ENCODE measurements at places on chromosomes 5 and 9. TPM values are rescaled to one million over a fixed set of nuclear protein-coding genes. Genes with fewer than 3 reads are reported as not detected.

GRCh38 chr5:120684213-120684612 lies 220.1 kb downstream of the PRR16 start:
- no peaks in the 10 kb centered on the region for H3K27me3 ChIP-seq
- no peaks in the 10 kb centered on the region for H3K36me3 ChIP-seq
- H3K27ac ChIP-seq, result no peak overlapping the region
- H3K4me3 ChIP-seq, result no peak overlapping the region
- DNase-seq, result peak; percentile 21

DNA sequence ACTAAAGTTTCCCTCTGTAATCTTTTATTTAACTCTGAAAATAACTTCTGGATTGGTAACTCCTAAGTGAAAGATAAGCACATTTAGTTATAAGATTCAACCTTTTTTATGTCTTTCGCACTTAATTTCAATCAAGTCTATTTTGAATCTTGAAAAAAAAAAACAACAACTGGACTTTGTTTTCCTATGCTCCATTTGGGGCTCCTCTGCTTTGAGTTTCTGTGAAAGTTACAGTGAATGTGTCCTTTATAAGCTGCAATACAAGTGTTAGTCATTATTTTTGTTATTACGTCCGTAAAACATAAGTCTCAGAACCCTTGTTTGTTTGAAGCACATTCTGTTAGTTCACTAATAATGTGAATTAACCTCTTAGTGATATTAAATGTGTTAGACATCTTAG lies 276.8 kb downstream of the ADAMTS6 start:
- peaks cover 35% of the 10 kb centered on the region for H3K4me1 ChIP-seq
- peaks cover 7% of the 10 kb centered on the region for H3K36me3 ChIP-seq
- H3K27ac ChIP-seq, result peak overlapping the region; percentile 99
- H3K4me3 ChIP-seq, result no peak overlapping the region
- no peak for DNase-seq
- no peaks in the 10 kb centered on the region for H3K27me3 ChIP-seq

- no peak overlapping the region for H3K4me3 ChIP-seq
- no peaks in the 10 kb centered on the region for H3K4me1 ChIP-seq
- no peak for DNase-seq
- H3K27me3 ChIP-seq, result no peaks in the 10 kb centered on the region
Measured at GRCh38 chr5:136674178-136674577, 308.8 kb upstream of the TRPC7 start.

DNA sequence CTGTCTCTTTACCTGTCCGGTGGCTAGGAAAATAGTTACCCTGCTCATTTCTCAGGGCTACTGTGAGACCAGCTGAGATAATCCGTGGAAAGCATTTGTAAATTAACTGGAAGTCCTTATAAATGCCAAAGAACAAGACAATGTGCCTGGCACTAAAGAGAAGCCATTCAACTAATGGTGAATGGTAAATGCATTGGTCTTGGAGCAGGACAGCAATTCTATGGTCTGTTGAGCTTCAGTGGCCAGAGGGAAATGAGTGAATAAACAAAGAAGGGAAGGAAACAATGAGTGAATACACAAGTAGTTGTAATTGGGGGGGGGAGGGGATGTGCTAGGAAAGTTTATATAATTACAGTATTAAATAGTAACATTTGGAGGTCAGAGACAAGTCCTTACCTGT lies 353.6 kb downstream of the SEMA5A start:
- H3K4me3 ChIP-seq, result no peak overlapping the region
- H3K27me3 ChIP-seq, result no peaks in the 10 kb centered on the region
- H3K36me3 ChIP-seq, result no peaks in the 10 kb centered on the region
- peaks cover 40% of the 10 kb centered on the region for H3K4me1 ChIP-seq

The DELE1 gene
- 37.6 TPM for total RNA-seq

The PDLIM4 gene
- 56.6 TPM for total RNA-seq

The ARSI gene
- 23.0 TPM for total RNA-seq

The LHX3 gene
- total RNA-seq, result not detected

The CHSY3 gene
- total RNA-seq, result 11.9 TPM

All from astrocyte (in vitro differentiated cells and primary cell).